ENCODE measurements at places on chromosomes 2 and 18.

DNA sequence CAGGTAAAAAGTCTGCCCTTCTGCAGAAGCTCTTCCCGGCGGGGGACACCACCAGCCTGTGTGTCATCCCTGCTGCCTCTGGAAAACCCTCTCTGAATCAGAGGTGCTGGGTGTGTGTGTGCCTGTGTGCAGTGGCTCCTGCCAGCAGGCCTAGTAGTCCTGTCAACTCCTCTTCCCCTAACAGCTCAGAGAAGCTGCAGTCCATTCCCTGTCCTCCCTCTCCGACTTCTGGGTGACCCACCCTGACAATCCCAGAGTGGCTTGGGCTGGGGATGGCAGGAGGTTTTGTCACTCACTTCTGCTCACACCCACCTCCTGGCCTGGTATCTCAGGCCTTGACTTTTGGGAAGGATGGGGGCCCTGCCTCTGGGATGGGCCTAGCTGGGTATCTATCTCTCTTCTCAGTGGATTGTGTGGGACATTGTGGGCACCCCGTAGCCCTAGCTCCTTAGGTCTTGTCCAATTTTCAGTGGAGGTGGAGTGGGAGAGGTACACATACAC, 2.3 kb downstream of the WNT10A start:
- DNase-seq = no peak

DNA sequence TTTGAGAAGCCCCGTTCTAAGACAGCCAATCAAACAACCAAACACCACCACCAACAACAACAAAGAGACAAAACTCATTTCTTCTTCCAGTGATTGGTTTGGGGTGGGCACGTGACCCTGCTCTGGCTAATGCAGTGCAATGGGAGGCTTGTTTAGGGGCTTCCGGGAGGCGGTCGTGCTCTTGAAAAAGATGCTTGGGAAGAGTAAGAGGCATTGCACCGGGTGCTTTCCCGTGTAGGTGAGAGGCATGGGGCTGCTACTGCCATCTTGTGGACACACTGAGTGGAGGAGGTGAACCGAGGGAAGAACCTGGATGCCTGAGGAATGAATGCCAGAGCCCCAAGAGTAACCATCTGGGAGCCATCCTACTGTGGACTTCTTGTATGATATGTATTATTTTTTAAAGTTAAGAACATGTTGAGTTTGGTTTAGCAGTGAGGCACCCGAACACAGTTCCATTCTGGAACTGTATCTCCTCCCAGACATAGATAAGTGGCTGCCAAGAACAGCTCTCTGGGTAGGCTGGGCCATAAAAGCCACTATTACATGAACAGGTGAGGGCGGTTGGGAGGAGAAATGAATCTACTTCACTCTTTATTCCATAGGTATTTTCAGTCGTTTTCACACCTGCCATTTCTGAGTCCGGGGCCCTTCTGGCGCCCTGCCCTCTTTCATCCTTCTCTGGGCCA, 19.1 kb upstream of the ARHGAP25 start:
- no peak for DNase-seq

DNA sequence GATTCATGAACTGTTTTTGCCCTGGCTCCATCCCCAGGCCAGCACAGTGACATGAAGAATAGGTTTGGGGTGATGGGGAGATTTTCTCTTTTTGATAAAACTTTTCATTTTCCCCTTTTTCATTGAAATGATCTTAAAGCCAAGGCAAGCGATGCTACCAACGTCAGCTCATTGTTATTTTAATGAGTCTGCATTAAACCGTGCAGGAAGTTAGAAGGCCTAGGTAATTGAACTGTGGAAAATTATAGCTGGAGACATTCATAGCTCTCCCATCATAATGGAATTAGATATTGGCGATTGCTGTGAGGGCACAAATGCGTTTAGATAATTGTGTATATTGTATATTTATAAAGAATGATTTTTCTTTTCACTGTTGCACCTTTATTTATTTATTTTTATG, 33.2 kb downstream of the SMARCAL1 start:
- DNase-seq = no peak

DNA sequence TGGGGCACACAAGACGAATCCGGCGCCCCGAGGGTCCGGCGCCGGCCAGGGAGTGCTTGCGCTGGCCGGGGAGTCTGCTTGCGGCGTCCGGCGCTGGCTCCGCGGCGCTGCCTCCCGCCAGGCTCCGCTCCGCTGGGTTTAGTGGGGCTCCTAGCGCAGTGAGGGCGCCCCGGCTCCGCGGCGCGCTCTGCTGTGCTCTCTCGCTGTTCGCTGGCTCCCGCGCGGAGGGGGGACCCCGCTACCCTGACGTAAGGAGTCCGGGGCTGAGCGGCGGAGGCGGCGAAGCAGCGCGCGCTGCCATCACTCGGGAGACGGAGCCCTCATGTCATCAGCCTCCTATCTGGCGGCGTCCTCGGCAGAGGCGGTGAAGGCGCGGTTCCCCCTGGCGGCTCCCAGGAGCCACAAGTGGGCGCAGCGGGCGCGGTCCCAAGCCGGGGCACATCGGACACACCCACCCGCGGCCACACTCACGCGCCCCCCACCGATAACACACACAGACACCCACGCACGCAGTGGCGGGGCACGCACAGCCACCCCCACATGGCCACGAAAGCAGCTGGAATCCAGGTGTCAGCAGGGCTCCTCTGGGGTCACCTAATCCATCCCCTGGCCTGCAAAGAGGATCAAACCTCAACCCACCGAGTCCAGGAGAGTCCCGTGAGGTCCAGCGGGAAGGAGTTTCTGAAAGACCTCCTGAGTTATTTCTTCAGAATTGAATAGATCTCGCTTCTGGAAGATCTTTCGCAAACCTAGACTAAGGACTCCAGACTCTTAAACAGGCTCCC, at the start of gene C1QL2:
Gene C1QL2, minus strand, starts transcription at position 189 of the 785 bp plus-strand sequence. CDS start 482 bp downstream, outside the sequence.
- DNase-seq = no peak

DNA sequence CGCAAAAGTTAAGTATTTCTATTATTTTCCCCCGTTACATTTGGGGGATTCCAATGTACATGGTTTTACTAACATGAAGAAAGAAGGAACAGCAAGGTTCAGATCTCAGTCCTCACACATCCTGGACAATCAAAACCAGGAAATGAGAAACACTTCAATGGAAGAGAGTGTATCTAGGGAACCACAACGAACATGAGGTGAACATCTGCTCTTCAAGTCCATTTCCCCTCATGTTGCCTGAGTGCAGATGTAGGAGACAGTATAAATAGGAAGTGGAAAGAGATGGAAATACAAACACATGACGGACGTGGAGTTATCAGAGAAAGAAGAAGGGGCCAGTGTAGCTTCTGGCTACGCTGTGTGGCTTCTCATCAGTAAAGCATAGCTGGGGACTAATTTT, 52.6 kb downstream of the CHN1 start:
- DNase-seq = no peak

- DNase-seq = no peak
Observed at GRCh38 chr2:162711832-162712540, 126.6 kb downstream of the KCNH7 start.

- DNase-seq = no peak
Observed at GRCh38 chr2:129101186-129101585, 782.5 kb upstream of the HS6ST1 start.

DNA sequence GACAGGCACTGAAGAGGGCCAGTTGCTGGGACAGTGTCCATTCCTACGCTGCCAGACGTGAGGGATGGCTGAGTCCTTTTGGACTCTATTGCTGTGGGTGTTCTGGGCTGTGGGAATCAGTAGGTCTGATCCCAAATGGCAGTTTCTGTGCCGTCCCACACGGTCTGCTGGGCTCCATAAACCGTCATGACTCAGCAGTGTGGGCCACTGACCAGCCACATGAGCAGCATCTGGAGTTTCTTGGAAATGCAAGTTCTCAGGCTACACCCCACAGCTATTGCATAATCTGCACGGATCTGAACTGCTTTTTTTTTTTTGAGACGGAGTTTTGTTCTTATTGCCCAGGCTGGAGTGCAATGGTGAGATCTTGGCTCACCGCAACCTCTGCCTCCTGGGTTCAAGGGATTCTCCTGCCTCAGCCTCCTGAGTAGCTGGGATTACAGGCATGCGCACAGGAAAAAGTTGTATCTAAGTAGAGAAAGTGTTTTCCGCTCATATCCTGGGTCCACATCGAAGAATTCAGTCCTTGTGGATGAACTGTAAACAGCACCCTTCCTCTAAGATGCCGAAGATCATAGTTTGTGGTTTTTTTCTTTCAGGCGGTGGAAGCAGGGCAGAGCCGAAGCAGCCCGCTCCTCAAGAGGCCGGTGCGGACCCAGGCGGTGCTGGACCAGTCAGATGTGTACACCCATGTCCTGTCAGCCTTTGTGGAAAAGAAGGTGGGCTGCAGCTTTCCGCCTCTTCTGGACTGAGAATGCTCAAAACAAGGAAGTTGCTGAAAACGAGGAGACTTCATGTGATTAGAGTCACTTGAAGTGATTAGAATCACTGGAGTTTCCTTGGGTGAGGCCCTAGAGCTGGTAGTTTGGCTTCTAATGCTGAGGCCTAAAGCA, 25.5 kb downstream of the RMC1 start:
- no peak for DNase-seq

- DNase-seq = no peak
Observed at GRCh38 chr2:68799140-68800026, 64.8 kb downstream of the ARHGAP25 start.

DNA sequence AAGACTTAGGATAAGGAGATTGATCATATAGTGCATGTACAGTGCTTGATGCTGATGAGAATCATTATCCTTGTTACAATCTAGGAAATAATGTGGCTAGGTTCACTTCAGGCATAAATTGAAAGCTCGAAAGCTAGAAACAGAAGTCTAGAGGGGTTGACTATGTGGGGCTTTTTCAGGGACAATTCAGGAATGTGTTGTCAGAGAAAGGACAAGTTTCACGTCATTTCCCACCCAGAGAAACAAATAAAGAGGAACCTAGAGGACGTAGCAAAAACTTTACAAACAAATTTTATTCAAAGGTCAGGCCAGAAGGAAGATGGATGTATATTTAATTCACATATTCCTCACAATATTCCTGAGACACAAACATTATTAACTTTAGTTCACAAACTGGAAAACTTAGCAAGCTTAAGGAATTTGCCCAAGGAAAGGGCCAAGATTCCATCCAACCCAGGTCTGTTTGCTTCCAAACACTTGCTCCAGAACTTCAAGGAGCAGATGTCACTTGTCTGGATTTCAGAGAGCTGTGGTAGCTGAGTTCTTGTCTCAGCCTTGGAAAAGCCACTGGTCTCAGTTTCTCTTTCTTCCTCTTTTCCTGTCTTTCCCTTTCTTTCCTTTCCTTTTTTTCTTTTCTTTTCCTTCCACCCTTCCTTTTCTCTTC, 7.4 kb downstream of the CYRIA start:
- no peak for DNase-seq

GRCh38 chr2:240925568-240926515, 19.7 kb downstream of the CROCC2 start:
- no peak for DNase-seq

DNA sequence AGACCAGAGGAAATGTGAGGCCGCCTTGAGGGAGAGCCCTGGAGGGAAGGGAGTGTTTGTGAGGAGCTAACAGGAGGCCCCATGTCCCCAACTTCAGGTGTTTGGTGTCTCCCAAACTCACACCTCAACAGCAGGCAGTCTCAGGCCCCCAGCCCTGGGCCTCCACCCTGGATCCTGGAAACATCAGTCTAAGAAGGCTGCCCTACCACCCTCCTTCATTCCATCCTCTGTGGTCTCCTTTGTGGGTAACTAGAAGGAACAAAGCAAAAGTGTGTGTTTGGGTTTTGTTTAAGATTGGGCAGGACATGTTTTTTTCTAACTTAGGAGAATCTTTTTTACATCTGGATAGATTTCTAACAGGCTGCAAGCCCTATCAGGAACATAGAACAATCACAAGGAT, 404.3 kb downstream of the BCL11A start:
- no peak for DNase-seq

- no peak for DNase-seq
Observed at GRCh38 chr2:27502142-27502541, 5.5 kb downstream of the GCKR start.

DNA sequence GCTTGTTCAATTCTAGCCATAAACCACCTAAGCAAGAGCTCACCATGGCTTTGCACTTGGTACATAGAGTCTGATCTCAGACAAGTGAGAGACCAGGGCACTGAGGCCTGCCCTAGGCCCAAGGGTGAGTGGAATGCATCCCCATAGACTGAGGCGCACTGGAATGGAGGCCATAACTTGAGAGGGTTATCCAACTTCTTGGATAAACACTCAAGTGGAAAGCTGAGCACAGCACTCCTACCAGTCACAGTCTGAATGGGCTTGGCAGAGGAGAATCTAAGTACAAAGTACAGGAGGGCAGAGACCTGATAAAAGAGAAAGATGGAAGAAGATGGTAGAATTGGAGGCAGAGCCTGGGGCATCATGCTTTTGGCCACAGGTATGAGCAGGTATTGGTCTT, 30.4 kb upstream of the CASP10 start:
- DNase-seq = no peak

DNA sequence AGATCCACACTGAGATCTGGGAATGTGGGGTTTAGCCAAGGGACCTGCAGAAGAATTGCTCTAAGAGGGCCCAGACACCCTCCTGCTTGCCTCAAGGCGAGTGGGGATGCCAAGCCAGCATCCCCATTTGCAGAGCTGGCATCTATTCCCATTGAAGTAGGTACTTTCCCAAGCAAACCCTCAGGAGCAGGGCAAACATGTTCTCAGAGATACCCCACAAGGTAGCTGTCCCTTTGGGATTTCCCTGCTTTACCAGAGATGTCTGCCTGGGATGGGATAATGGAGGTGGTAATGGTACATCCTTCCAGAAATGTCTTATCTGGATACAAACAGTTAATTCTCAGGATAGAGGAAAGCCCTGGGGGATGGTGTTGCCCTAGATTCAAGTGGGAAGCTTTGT, 51.2 kb downstream of the GYPC start:
- DNase-seq = no peak

DNA sequence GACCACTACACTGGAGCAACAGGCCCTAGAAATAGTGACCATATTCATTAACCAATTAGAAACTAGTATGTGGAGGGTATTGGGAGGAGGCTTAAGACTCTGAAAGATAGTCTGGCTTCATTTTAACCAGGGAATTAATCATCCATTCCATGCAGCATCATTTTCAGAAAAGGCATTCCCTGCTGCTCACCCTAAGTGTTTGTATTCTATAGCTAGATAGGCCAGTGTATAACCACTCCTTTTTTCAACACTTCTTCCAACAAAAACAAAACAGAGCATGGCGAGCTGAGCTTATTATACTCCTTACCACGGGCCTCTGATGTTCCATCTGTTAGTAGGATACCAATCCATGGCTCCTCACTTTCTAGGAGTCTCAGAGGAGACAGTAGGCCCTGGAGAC, 112.0 kb upstream of the PKDCC start:
- no peak for DNase-seq
